ENCODE measurements at places on chromosomes 5 and 9.

DNA sequence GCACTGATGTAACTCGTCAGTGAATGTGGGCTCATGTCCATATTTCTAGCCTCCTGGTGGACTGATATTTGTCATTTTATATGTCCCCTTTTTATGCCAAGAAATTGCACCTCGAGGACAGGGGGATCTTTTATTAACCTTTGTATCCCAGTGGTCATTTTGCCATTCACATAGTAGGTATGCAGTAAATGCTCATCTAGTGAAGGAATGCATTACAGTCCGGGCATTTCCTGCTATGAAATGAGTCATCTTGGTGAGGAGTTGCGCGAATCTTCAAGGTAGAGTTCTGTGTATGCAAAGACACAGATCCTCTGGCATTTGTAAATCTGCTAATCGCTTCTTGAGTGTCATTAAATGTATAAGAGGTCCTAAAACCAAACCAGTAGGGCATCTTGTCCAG is 755.5 kb upstream of the ADAMTS16 start:
- no peak for DNase-seq

- no peak for DNase-seq
These were observed 166.8 kb downstream of the TRPM3 start for GRCh38 chr9:70954596-70955143.

DNA sequence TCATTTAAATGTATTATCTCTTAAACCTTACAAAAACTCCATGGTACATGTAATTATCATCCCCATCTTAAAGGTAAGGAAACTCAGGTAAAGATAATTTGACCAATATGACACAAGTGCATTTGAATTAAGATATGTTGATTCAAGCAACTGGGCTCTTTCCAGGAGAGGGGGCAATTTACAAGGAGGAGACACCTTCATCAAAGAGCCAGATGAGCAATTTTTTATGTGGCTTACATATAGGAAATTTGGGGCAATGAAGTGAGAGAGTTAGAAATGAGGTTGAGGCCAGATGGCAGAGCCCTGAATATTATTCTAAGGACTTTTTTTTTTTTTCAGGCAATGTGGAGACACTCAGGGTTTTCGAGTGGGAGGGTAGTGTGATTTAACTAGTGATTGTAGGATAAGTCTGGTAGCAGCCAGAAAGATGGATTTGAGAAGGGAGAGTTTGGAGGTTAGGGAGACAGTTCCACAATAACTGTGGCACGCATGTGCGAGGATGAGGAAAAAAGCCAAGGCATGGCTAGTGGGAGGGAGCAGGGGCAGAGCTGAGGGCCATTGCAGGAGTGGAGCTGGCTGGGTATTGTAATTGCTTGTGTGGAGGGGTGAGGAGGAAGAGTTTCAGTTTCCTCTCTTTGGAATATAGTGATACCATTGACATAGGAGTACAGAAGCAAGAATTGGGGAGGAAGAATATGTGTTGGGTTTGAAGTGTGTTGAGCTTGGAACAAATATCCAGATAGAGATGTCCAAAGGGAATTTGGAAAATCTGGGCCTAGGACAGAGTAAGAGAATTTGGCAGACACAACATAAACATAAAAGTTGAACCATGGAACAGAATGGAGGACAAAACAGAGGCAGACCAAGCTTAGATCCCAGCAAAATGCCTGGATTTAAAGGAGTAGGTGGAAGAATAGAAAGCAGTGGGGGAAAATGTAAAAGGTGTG is 72.0 kb downstream of the ACTBL2 start:
- DNase-seq, result no peak

- DNase-seq, result no peak
These were observed 127.0 kb upstream of the NTRK2 start for GRCh38 chr9:84542554-84542953.

DNA sequence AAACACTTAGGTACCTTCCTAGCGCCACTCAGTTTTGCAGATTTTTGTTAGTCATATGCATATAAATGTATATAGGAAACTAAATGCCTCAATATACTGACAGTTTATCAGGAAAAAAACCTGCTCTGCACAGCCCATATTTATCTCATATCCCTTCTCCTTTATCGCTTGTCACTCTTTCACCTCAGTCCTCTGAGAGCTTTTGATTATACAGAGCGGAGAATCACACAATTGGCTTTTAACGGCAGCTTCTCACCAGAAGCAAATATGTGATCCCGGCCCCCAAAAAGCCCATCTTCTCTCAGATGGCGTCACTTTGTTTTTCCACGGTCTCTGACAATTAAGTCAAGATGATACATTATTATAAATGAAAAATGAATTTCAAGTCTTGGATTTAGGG is 362.6 kb downstream of the DNAH5 start:
- DNase-seq, result no peak

- DNase-seq, result no peak
These were observed 20.6 kb downstream of the ARL15 start for GRCh38 chr5:54289769-54290168.

GRCh38 chr9:84955971-84956370 is 286.4 kb downstream of the NTRK2 start:
- no peak for DNase-seq

DNA sequence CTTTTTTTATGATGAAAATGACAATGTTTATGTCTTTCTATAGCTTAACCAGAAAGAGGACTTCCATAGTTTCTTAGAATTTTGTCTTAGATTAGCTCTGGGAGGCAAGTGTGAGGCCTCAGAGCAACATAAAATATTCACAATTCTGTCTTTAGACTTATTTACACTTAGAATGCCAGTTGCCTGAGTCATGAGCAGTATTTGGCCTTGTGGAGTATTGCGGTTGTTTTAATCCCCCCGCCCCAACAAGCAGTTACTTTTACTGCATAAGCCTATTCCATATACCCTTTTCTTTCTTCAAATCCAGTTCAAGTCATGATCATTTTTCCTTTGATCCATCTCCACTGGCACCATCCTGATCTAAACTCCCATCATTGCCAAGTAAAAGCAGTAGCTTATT is 198.0 kb upstream of the EGFLAM start:
- no peak for DNase-seq

GRCh38 chr5:179379321-179379890 is 34.1 kb upstream of the ADAMTS2 start:
- DNase-seq, result no peak

DNA sequence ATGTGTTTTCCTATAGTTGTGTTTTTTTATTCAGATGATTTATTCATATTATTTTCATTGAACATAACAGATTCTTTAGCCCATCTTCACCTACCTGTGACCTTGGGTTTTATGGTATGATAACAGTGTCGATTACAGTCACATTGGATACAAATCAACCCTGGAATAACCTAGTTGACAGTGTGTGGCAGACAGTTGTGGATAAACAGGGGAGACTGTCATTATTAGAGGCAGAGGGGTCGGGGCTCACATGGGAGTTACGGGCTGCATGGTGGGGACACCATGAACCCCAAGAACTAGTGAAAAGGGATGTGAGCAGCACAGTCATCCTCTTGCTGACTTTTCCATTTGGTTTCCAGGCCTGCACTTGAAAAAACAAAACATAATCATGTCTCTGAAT is 29.9 kb upstream of the MAP1B start:
- no peak for DNase-seq

- DNase-seq, result no peak
These were observed 6.7 kb downstream of the FAM114A2 start for GRCh38 chr5:154031937-154032489.

DNA sequence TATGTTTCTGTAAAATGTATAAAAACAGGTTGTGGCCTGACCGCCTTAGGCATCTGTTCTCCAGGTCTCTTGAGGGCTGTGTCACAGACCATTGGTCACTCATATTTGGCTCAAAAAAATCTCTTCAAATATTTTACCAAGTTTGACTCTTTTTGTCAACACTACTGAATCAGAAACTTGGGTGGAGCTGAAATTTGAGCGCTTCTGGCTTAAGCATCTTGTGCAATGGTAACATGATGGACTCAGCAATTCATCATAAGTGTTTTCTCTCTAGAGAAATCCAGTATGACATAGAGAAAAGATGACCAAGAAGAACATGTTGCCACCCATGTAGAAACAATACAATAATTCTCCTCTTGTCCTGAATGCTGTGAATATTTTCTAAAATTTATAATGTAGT is 387.9 kb downstream of the MAT2B start:
- no peak for DNase-seq

GRCh38 chr5:143770450-143770849 is 41.5 kb upstream of the HMHB1 start:
- no peak for DNase-seq

- DNase-seq, result no peak
These were observed 65.7 kb downstream of the SREK1 start for GRCh38 chr5:66209794-66210193.

- DNase-seq, result no peak
These were observed 59.2 kb downstream of the NDST1 start for GRCh38 chr5:150567031-150567717.

GRCh38 chr9:108863891-108864290 is 1.8 kb downstream of the ACTL7A start:
- no peak for DNase-seq

GRCh38 chr9:9997585-9997984 is 615.2 kb downstream of the PTPRD start:
- no peak for DNase-seq

DNA sequence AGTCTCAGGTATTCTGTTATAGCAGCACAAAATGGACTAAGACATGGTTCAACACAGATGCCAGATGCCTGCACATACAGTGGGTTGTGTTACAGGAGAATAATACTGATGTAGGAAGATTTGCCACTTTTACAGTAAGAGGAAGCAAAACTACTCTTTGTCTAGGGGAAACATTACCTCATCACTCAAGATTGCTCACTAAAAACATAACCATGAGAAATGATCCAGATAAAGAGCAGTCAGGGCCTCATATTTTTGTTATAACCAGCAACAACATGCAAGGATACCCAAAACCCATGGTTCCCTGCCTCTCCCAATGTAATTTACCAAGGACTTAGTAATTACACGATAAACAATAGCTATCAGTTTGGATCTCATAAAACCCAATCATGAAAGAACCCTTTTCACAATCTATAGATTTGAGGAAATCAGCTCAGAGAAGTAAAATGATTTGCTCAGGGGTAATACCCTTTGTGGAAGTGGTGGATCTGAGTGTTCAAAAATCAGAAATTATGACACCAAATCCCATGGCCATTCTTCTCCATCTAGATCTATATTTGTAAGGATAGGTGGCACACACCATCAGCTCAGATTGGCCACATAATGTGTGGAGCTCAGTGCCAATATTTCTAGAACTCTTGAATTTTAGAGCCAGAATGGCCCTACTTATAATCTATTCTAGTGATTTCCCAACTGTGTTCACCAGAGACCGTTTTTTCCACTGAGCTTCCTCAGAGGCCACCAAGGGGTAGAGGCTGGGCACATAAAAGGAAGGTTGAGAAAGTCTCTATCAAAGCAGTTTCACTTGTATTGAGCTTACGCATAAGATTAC is 27.8 kb downstream of the DPYSL3 start:
- no peak for DNase-seq

DNA sequence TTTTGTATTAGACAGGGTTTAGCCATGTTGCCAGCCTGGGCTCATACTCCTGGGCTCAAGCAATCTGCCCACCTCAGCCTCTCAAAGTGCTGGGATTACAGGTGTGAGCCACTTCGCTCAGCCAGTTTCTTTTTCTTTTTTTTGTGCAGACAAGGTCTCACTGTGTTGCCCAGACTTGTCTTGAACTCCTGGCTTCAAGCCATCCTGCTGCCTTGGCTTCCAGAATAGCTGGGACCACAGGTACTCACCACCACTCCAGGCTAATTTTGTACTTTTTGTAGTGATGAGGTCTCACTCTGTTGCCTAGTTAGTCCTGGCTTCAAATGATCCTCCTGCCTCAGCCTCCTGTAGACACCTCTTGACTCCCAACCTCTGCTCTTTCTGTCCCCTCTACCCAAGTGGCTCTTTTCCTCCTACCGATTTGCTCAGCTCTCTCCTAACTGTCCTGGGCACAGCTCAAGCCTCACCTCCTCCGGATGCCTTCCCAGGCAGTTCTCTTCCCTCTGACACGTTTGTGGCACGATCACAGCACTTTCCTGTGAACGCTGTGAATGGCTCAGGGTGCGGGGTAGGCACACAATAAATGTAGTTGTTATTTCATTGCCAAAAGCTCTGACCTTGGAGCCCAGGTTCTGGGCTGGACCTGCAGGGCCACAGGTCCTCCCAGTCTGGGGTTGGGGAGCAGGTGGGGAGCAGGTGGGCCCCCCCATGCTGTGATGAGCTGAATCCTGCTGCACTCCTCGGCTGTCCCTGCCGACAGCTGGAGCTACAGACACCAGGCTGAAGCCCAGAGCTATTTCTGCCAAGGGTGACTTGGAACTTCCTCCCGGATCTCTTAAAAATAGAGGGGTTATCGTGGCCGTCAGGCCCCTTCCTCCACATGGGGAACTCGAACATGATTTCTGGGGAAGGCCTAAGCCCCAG is 23.9 kb downstream of the GFI1B start:
- no peak for DNase-seq

Measured in stimulated activated CD4-positive, alpha-beta T cell treated with anti-CD3 and anti-CD28 coated beads, Interleukin-1b, Interleukin-23, amount 100 ng/mL, for 24 hours (primary cell).